Kidney capillary endothelial cell (primary cell): ENCODE measurements at places on chromosomes 2 and 18.
A peak's percentile ranks its signal among the peaks of the same experiment; 100 is the strongest.

DNA sequence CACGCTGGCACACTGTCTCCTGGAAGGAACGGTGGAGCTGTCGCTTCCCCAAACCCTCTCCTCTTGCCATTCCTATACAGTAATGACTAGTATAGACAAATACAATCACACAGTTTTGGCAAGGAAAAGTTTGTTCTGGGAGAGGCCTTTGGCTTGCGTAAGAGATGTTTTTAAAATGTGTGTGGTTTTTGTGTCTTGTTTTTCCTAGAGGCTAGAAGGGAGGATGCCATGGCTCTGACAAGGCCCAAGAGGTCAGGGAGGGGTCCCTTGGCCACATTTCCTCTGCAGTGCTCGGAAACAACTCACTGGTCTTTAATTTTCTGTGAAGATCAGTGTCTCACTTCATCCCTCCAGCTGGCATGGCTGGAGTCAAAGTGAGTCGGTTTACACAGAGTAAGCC is 195.9 kb downstream of the SH3RF3 start:
- no peak for DNase-seq

GRCh38 chr2:25483607-25484266 is 142.0 kb upstream of the DNMT3A start:
- DNase-seq, result no peak

DNA sequence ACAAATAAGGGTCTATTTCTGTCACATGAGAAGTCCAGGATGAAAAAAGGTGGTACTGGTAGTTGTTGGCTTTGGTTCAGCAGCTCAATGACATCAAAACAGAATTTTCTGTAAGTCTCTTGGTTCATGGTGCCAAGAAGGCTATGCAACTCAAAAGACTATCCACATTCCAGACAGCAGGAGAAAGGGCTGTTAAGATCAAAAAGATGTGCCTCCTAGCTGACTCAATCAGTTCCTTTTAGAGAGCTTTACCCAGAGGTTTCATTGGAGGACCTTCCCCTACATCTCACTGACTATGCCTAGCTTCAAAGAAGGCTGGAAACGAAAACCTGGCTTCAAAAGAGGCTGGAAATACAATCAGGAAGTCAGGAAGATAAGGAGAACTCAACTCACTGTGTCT is 98.0 kb downstream of the DYM start:
- no peak for DNase-seq

DNA sequence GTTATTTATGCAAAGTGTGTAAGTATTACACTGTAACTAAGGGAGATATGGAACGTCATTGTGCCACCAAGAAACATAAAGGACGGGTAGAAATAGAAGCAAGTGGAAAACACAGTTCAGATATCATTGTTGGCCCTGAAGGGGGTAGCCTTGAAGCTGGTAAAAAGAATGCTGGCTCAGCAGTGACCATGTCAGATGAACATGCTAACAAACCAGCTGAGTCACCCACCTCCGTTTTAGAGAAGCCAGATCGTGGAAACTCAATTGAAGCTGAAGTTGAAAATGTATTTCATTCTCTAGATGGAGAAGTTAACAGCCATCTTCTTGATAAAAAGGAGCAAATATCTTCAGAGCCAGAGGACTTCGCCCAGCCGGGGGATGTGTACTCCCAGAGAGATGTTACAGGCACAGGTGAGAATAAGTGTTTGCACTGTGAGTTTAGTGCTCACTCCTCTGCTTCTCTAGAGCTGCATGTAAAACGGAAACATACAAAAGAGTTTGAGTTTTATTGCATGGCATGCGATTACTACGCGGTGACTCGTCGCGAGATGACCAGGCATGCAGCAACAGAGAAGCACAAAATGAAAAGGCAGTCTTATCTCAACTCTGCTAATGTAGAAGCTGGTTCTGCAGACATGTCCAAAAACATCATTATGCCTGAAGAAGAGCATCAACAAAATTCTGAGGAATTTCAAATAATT is 36.1 kb downstream of the ZNF407 start:
- no peak for DNase-seq

- DNase-seq, result no peak
Observed at GRCh38 chr2:150679456-150680120, 192.1 kb upstream of the RND3 start.

DNA sequence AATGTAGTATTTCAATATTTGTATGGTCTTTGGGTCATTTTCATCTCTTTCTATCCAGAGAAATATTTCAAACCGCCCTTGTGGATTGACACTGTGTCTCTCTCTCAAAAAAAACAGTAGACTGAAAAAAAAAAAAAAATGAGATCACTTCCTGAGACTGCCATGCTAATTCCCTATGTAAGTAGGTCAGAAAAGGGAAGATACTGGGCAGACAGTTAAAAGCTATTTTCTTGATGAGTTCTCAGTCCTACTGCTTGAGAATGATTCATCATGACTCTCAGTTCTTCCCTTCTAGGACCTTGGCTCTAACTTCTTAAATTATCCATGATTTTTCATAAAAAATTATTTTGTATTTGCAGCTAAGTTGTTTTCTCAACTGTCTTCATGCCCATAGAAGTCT is 672.3 kb upstream of the REG3G start:
- DNase-seq, result no peak

DNA sequence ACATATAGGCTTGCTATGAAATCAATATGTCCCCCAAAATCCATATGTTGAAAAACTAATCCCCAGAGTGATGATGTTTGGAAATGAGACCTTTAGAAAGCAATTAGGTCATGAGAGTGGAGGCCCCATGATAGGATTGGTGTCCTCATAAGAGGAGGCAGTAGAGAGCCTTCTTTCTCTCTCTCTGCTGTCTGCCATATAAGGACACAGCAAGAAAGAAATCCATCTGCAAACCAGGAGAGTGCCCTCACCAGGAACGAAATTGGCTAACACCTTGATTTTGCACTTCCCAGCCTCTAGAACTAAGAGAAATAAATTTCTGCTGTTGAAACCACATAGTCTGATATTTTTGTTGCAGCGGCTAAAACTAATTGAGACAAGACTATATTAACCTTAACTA is 89.5 kb downstream of the NBAS start:
- DNase-seq, result no peak

DNA sequence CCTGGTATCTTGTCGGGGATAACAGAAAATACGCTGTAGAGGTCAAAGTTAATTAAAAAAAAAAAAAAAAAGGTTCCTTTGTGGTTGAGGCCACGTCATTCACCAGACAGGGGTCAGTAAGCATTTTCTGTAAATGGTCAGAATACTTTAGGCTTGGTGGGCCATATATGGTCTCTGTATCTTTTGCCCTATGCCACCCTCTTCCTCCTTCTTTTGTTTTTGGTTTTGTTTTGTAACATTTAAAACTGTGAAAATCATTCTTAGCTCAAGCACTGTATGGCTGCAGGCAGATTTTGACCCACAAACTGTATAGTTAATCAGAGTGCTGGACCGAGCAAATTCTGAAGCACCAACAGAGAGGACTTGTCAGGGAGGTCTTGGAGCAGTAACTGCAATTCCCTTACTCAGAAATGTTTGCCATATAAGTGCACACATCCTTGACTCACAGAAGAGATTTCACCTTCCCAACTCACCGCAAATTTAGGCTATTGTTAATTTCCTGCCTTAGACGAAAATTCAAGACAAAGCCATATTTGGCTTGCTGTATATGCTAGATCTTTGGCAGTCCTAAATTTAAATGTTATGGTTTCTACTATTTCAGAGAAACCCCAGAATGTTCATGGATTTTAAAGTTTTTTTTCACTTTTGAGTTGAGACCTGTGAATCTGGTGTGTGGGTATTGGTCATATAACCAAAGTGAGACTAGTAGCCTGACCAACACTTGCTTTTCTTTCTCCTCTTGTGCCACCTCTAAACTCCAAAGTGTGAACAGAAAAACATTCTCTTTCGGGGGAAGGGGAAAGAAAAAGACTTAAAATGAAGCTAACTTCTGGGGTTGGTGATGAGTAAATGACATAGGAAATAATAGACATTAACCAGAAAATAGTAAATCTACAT is 65.4 kb downstream of the DOCK10 start:
- no peak for DNase-seq

DNA sequence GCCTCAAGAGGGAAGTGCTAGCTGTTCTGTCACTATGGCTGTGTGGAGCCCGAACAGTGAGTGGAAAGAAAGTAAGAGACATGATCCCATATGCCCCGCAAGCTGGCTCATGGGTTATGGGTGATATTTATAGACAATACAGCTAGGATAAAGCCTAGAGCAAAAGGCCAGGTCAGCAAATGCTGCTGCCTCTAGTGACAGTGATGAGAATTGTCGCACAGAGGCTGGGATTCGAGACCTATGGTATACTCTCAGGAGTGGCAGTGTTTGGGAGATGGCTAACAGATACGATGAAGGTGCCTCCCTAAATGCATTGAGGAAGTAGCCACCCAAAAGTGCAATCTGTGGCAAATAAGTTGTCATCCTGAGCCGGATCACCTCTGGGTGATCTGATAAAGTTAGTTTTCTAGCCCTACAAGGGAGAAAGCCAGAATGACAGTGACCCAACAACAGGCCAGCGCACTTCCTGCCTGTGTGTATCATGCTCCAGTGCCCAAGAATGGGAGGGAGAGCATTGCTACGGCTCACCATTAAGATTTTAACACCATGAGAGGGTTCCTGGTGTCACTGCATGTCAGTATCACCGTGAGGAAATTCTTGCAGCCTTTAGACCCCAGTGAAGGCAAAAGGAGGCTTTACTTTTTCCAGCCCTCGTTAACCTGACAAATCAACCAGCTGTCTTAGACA is 92.2 kb upstream of the TGFA start:
- DNase-seq, result no peak

DNA sequence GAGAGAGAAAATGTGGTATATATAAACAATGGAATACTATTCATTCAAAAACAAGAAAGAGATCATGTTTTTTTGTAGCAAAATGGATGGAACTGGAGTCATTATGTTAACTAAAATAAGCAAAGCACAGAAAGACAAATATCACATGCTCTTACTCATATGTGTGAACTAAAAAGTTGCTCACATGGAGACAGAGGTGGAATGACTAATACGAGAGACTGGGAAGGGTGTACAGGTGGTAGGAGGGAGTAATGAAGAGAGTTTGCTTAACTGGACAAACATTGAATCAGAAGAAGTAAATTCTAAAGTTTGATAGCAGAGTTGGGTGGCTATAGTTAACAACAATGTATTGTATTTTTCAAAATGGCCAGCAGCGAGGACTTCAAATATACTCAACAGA is 1080.7 kb upstream of the CHAC2 start:
- DNase-seq, result no peak

- DNase-seq, result no peak
Observed at GRCh38 chr18:46265196-46266156, 161.3 kb downstream of the HAUS1 start.

DNA sequence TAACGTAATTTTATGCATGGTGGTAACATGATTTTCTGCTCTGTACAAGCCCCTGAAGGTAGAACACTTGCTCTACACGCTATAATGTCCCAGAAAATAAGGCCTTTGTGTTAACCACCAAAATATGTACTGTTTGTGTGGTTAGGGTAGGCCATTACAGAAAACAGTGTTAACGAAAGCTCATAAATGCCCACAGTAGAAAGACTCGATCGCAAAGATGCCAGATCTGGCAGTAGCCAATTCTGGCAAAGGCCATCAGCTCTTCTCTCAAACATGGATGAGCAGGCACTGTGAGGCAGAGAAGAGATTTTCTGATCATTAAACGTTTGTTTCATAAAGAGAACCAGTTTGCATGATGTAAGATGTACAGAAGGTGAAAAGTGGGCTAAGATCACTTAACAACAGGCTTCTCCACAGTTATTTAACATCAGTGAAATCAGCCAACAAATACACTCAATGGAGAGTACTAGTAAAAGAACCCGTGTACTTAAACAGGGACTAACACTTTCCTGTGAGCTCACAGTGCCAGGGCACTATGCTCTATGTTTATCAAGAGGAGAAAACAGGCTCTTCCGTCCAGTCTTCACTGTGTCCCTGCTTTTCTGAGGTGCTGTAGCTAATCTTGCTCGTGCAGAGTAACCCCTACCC is 80.3 kb downstream of the SPRED2 start:
- no peak for DNase-seq

GRCh38 chr2:74957886-74958273 is 563 bp upstream of the POLE4 start:
- DNase-seq, result no peak

GRCh38 chr2:19408592-19408991 is 50.2 kb upstream of the OSR1 start:
- no peak for DNase-seq

DNA sequence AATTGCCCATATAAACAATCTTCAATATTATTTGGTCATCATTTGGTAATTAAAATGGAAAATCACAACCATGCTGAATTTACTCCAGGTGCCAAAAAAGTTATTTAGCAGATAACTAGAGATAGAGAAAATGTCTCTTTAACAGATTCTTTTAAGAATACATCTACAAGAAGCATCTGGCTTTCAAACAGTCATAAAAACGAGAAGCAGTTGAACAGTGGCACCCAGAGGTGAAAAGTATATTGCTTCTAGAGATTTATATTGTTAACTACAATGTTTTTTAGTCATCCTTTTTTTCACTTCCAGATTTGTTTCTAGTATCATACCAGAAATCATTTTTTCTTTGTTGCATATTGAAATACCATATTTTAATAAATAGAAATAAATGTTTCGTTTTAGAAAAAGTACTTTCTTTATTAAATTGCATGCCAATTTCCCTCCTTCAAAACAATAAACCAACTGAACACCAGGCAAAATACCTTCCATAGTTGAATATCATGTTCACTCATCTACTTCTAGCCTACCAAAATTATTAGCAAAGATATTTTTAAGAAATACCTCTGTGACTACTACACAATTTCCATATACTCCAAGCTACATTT is 65.4 kb upstream of the HNRNPA3 start:
- peak; percentile 79 for DNase-seq

- no peak for DNase-seq
Observed at GRCh38 chr2:201701646-201702045, 3.2 kb upstream of the MPP4 start.

- peak; percentile 40 for DNase-seq
Observed at GRCh38 chr2:63614448-63614968, 25.7 kb downstream of the MDH1 start.

DNA sequence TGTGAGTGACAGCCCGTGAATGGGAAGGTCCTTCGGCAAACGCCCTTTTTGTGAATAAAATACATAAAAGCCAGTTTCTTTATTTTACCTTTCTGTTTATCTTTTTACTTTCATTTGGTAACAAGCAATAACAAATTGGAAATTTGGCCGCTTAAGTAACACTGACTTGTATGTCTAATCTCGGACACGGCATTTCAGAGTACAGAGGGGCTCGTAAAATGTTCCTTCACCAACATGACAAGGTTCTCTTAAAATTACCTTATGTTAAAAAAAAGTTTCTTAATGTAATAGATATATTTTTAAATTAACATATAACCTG is 558 bp upstream of the NEMP2 start:
- no peak for DNase-seq

DNA sequence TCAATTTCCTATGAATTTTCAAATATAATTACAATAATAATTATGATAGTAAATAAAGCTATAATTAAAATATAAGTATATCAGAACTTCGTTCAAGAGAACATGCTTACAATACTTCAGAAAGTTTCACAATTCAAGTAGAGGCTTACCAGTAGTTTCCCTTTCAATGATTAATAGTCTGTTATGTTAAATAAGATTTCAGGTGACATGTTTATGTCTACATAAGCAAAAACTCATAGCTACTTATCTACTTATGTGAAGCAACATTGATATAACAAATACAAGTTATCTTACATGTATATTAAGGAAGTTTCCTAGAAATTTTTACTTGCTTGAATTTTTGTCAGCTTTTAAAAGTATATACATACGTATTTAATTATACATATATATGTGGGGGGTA is 4.5 kb upstream of the COL3A1 start:
- no peak for DNase-seq
